ENCODE measurements at places on chromosomes 2 and 18. TPM values are rescaled to one million over a fixed set of nuclear protein-coding genes. Genes with fewer than 3 reads are reported as not detected.

Gene COL6A3
- 10.6 TPM for total RNA-seq

- no peak for ATAC-seq
Measured at GRCh38 chr18:62612289-62612645, 89.4 kb downstream of the ZCCHC2 start.

DNA sequence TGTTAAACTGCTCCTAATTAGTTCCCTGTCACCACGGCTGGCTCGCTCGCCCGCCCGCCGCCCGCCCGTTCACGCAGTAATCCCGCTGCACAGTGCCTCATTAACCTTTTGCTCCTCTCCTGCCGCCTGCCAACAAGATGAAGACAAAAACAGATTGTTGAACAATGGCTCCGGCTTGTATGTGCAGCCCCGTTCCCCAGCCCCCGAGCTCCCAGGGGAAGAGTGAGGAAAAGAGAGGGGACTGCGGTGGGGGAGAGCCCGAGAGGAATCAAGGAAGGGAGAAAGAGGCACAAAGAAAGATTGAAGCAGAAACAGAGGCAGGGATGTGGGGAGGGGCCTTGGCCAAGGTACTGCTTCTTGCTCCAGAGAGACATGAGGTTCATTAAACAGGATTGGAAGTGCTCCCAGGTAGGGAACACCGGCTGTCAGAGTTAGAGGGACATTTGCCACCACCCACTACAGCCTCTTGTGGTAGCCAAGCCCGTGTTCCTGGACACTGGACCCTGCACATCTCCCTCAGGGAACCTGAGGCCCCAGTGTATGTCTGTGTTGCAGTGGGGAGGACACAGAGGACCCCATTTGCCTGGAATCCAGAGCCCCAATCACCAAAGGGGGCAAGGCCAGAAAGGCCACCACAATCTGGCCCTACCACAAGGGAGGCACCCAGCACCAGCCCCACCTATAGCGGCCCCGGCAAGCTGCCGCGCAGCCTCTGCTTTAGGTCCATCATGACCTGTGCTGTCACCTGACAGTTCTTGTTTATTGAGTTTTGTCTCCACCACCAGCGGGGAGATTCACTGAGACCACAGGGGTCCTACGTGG is 38.1 kb downstream of the EMX1 start:
- ATAC-seq, result no peak

Gene ANKRD29
- total RNA-seq, result not detected

DNA sequence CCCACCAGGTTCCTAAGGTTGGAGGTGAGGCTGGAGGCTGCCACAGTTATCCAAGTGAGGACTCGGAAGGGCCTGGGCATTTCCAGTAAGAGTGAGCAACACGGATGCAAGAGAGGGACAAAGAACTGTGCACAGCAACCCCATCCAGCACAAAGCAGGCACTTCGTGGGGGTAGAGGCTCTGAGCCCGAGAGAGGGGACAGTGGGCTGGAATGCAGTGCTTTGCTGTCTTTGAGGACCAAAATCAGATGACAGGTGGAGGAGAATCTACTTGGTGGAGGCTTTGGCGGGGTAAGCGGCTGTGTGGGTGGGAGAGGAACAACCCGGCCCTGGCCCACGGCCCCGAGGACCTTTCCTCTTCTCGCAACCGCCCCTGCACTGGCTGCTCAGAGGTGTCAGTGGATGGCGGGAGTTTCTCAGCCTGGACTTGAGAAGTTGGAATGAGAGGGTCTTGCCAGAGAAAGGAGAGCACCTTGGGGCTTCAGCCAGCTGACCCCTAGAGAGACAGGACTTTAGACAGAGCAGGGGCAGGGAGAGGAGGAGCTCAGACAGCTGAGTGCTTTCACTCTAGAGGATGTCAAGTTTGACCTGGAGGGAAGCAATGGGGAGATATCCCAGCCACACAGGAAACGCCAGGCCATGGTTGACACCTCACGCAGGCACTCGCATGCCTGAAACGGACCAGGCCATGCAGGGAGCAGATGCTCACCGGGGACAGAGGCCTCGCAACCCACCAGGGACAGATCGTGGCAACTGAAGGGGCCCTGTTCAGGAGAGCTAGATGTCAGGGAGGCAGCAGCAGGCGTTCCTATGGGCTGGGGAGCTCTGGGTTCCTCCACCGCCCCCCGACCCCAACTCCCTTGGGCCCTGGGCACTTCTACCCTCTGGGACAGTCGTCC is 11.6 kb downstream of the RAMP1 start:
- no peak for ATAC-seq

Gene PPP4R3B
- total RNA-seq, result 83.9 TPM

- no peak for ATAC-seq
Measured at GRCh38 chr2:203379156-203379555, 51.0 kb downstream of the ABI2 start.

- no peak for ATAC-seq
Measured at GRCh38 chr2:227939271-227940027, 68.0 kb downstream of the DAW1 start.

DNA sequence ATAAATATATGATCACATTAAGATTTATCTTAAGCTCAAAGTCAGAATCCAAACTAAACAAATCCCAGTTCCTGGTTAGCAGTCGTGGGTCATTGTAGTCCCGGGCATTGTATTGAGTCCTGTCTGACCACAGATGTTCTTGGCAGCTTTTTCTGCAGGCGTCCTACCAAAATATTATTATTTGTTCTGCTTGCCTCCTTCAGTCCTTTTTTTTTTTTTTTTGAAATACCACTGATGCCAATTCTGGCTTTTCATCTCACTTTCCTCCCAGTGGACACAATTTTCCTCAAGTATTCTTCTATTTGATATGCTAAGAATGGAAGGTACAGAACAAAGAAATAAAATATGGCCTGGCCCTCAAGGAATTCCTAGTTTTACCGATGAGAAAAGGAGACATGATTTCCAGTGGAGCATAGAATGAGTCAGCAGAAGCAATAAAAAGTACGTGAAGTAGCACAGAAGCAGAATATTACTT is 151.6 kb downstream of the CSRNP3 start:
- ATAC-seq, result no peak

DNA sequence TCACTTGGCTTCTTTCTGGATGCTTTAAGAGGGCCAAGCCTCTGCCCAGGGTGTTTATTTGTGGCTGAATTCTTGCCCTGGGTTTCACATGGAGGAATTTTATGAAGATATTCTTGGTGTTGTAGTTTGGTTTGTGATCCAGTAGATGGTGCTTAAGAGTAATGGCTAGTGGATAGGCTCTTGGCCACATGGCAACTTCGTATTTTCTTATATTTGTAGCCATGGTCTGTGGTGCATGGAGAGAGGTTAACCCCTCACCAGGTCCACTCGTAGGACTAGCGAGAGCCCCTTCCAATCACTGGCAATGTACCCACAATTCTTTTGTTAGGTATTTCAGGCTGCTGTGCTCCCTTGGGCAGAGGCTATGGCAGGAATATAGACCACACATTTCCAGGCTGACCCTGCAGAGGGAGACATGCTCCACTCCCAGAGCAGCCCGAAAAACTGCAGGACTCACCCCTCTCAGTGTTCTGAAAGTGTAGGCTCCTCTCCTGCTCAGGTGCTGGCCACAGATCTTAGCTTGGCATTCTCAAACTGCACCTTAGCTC is 582.1 kb upstream of the SETBP1 start:
- ATAC-seq, result no peak

- ATAC-seq, result no peak
Measured at GRCh38 chr2:118861731-118862130, 14.3 kb upstream of the EN1 start.

DNA sequence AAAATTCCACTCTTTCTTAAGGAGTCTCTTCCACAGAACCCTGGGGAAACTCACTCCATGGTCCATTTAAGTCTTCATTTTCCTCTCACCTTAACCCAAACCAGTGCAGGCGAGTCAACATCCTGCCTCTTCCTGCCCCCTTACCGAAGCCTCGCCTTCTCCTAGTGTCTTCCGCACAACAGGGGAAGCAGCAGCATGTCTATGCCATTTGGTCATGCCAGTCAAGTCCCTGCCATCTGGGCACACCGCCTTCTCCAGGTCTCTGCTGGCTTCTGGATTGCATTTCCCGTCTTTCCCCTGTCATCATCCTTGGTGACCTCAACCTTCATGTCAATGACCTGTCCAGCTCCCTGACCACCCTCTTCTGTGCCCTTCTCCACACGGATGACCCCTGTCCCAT is 77.3 kb upstream of the FZD7 start:
- no peak for ATAC-seq

DNA sequence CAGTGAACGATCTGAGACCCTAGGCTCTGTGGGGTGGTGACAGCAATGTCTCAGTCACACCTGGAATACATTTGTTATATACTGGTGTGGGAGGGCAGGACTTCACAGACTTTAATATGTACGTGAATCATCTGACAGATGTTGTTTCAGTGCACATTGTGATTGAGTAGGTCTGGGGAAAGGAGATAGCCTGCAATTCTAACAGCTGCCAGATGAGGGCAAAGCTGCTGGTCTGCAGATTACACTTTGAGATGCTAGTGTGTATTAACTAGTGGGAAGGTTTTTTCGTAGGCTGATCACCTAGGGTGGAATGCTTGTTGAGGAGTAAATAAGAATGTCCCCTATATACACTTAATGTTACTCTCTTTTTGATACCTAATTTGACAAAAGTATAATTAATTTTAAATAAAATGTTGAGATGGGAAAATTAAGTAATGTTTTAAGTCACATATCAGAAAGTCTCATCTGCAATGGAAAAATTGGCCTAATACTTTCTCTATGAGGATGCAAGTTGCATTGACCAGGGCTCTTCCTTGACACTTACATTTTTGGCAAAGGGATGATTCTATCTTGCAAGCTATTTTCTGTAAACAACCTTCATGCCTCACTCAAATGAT is 496.9 kb upstream of the HNMT start:
- no peak for ATAC-seq

DNA sequence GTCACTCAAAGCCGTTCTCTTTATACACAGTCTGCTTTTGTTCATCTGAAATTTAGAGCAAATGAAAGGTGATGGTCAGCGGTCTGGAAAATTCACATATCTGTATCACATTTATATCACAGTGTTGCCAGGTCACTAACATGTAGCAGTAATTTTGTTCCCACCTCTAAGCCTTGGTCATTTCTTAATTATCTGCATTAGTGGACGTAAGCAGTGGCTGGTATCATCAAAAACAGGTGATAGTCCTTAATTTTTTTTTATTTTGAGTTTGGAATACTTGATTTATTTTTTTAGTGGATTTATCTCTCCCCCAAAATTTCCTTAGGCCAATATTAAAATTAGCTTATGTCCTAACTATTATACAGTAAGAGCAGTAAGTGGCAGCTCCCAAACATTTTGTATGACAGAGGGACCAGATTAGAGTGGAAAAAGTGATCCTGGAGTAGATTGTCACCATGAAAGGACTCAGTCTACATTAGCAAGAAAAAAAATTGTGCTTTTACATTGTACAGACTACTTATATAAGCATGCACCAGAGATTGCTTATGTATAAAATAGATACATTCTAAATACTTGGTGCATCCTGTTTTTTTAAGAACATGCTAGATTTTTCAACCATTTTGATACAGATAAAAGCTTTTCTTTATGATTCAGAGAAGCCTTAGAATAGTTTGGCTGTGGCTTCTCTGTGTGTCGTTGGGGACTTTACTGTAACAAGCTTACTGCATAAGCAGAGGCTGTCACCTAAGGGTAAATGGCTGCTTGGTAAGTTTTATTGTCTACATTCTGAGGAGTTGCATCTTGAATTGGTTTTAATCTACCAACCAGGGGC is 65.0 kb downstream of the MAPRE2 start:
- peak; percentile 46 for ATAC-seq

- no peak for ATAC-seq
Measured at GRCh38 chr2:239224199-239224570, 176.6 kb downstream of the HDAC4 start.

- ATAC-seq, result no peak
Measured at GRCh38 chr2:10169581-10169980, 47.0 kb downstream of the RRM2 start.

GRCh38 chr2:195498839-195499490 is 158.1 kb upstream of the SLC39A10 start:
- no peak for ATAC-seq

- ATAC-seq, result no peak
Measured at GRCh38 chr2:112151701-112152440, 13.7 kb downstream of the FBLN7 start.

DNA sequence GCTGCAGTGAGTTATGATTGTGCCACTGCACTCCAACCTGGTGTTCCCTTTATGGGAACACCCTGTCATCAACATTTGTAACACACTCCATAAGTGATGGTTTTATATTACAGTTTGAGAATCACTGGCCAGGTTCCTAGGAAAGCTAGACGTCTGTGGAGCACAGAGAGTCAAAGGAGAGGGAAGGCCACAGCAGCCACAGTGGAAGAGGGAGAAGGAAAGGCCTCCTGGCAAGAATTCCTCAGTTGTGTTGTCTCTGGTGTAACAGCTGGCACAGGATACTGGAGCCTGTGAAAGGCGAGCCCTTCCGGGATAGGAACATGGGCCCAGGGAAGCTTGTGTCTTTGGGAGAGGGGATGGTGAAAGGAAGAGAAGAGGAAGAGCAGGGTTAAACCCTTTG is 360.5 kb upstream of the PIK3C3 start:
- ATAC-seq, result no peak

DNA sequence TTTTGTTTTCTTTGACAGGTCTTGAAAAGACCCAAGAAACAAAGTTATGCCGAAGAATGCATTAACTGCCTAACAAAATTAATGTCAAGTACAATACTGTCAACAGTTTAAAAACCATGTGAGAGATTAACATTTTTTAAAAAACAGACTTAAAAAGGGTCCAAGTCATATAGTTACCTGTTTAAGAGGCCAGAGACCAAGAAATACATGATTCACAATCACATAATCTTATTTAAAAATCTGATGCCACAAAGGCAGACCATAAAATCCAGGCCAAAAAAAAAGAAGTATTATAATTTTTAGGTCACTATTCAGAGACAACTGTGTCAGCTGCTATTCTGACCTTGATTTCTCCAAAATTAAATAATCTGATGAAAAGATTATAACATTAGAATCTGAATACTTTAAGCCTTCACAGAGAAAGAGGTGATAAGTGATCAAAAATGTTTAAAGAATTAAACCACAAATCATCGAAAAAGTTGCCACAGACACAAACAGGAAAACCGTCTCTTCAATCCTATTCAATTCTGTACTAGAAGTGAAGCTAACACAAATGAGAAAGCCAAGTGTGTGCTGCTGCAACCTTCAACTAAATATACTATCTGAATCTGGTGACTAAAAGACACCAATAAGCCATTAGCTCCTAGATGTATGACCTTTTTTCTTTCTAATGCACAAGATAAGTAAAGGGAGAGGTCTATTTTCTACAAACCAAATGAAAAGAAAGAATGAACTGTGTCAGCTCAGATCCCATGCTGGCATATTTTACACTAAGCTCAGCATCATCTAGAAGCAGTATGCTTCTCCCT is 286.0 kb downstream of the ZEB2 start:
- peak; percentile 83 for ATAC-seq

GRCh38 chr2:75846683-75847190 is 136.0 kb upstream of the GCFC2 start:
- no peak for ATAC-seq
